Daoy (cell line): ENCODE measurements at places on chromosomes 2 and 18.

- no peak for DNase-seq
Measured at GRCh38 chr2:48109491-48110204, 203.3 kb upstream of the FBXO11 start.

- no peak for DNase-seq
Measured at GRCh38 chr2:86518481-86518880, 44.8 kb downstream of the CHMP3 start.

DNA sequence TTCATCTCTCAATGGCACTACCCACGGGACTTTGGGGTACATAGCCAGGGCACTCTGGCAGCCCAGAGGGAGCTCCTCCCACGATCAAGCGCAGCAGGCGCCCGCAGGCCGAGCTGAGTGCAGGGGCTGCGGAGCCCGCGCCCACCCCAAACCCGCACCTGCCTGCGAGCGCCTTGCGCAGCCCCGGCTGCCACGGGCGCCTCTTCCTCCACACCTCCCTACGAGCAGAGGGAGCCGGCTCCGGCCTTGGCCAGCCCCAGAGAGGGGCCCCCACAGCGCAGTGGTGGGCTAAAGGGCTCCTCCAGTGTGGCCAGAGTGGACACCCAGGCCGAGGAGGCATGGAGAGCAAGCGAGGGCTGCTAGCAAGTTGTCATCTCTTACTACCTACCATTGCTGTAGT, 165.2 kb downstream of the UBE2E3 start:
- DNase-seq = no peak

- DNase-seq = no peak
Measured at GRCh38 chr2:213644926-213645325, 360.7 kb downstream of the SPAG16 start.

DNA sequence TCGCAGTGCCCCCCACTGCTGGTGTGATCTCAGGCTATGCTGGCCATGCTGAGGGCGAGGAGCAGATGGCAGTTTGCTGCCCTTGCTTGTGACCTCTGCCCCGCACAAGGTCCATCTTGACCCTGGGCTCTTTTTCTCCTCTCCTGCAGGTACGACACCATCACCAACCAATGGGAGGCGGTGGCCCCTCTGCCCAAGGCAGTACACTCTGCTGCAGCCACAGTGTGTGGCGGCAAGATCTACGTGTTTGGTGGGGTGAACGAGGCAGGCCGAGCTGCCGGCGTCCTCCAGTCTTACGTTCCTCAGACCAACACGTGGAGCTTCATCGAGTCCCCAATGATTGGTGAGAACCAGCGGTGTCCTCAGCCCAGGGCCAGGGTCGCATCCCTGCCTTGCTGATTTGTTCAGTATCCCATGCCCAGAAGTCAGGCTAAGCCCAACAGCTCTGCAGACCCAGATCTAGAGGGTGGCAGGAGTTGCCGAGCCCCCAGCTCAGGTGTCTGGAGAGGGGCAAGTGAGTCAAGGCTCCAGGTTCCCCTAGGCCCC, 223.8 kb downstream of the ATAD2B start:
- DNase-seq = no peak

GRCh38 chr2:190974629-190975361, 39.2 kb downstream of the STAT1 start:
- no peak for DNase-seq

DNA sequence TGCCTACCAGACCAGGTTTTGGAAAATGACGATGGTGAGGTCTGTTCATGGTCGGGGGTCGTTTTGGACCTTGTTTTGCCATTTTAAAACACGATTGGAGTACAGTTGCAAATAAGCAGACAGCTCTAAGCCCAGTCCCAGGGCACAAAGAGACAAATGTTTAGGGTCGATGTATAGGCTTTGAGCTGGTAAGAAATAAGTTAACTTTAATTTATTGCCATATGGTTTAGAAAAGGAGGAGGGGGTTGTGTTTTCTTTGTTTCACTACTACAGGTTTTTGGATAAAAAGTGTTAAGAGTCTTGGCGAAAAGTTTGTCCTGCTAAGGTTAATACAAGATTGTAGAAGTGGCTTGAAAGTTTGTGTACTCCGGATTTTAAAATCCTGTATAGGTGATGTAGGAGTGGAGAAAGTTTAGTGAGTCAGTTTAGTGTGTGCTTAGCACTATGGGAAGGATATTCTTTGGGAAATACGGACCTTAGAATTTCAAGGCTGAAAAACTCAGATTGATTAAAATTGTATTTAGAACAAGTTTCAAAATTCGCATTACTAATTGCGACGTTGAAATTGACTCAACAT, 1.3 kb downstream of the KCMF1 start:
- no peak for DNase-seq

DNA sequence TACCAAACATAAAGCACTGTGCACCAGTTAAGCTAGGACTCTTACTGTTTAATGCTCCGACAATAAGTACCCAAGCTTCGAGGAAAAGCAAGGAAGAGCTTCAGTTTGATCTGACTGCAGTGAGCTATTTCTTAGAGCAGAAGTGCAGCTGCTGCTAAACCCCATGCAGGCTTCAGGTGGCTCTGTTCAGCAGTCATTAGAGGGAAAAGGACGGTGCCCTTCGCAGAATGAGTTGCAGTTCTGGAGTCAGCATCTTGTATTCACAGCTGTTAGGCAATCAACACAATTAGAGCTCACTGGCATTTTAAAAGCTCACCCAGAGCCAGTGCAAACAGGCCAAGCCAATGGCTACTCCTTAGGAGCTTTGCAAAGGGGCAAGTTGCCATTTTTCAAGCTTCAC, 1.5 kb upstream of the CERKL start:
- no peak for DNase-seq

- no peak for DNase-seq
Measured at GRCh38 chr18:2959341-2959740, 53.6 kb downstream of the LPIN2 start.

GRCh38 chr18:49137093-49137492, 186.3 kb upstream of the SMAD7 start:
- no peak for DNase-seq

GRCh38 chr2:215466097-215466909, 30.4 kb upstream of the FN1 start:
- no peak for DNase-seq

DNA sequence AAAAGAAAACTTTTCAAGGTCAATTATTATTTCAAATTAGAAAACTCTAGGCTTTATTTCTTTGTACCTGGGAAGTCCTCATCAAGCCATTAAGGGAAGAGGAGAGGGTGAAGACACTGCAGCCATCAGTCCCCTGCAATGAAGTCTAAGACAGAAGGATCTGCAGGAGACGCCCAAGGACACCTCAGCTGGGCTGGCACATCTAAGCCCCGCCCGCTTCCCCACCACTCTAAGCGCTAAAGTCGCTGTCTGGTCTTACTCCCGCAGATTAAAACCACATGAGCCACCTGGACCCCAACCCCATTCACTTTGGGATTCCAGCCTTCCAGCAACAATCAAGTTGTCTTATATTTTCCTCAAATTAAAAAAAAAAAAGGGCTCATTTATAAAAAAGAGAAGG, 104.4 kb downstream of the AFF3 start:
- no peak for DNase-seq

DNA sequence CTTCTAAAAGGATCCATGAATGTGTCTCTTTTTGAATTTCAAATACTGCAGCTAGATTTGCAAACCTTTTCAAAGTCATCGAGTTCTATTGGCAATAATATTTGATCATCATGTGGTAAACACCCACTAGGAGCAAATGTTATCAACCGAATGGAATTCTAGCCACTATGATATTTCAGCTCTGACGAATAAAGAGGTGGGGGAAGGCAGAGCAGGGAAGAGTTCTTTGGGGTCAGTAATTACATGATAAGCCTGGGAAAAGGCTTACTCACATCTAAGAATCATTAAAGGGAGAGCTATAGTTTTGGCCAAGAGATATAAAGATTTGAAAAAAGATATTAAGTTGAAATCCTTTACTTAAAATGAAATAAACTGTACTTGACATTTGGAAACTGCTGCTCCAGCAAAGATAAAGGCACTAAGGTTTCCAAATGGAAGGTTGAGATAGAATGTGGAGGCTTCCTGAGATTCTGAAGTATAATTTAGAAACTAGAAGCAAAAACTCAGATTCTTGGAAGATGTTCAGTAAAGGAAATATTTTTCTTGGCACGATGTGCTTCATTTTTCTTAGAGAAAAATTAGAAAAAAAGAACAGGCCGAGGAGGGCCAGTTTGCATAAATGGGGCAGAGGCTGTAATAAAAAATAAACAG, 104.7 kb upstream of the ARHGAP28 start:
- peak; percentile 47 for DNase-seq

DNA sequence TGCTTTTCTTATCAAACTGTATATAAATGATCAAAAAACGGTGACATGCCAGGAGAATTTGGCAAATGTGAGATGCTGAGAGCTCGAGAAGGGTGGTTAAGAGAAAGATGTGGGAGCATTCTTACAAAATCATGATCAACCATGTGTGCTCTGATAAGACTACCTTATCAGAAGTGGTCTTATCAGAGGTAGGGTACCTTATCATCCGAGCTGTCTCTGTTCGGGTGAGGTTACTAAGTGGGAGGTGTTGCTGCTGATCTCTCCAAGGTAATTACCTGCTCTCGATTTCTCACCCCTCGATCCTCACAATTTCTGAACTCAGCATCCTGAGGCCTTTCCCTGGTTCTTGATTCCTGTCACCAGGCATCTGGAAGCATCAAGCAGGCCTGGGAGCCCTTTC, 813.0 kb upstream of the ID2 start:
- DNase-seq = no peak

DNA sequence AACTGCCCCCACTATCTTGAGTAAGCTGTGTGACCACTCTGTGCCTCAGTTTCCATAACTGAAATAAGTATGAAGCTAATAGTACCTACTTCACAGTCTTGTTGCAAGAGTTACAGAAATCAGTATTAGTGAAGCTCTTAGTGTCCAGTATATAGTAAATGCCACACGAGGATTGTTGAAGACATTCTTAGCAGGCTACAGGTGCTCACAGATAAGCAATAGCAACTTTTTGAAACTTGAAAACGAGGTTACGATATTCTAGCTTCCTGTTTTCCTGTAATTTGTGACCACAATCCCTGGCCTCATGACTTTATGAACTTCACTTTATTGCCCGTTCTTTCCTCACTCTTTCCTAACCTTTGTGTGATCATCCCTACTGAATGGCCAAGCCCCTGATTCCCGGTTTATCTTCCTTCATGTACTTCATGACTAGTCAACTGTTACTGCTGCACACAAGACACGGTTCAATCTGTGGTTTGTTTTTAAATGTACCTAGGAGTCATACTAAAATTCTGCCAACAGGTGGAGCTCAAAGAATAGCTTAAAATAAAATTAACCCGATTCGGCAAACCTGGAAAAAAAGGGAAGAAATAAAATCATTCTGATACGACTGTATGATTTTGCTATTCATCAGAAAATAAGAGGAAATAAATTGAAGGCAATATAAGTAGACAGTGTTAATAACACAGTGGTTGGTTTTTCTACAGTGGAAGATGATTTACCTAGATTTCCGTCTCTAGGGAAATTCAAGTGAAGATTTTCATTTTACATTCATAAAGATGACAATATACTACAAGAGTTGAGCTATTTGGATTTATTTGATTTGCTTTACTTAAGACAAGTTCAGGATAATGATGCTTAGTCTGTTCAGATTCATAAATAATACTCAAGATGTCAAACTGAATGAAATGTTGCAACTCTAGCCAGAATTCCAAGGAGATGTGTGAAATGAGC, 38.1 kb upstream of the STAT1 start:
- DNase-seq = peak; percentile 41

DNA sequence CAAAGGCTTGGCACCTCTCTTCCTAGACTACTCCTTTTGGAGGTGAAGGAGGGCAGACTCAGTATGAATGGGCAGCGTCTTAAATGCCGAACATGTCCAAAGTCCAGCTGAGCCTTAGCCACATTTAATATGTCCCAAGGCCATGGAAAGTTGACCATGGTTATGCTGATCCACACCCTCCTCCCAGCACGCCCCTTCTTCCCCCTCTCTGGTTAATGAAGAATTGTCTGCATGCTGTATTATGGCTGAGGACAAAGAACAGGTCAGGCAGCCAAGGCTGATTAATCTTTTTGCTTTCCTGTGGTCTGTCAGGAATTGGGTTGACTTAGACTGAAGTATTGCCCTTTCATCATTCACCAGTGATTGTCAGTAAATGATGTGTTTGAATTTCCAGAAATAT, 5.8 kb upstream of the MYOM1 start:
- DNase-seq = no peak

DNA sequence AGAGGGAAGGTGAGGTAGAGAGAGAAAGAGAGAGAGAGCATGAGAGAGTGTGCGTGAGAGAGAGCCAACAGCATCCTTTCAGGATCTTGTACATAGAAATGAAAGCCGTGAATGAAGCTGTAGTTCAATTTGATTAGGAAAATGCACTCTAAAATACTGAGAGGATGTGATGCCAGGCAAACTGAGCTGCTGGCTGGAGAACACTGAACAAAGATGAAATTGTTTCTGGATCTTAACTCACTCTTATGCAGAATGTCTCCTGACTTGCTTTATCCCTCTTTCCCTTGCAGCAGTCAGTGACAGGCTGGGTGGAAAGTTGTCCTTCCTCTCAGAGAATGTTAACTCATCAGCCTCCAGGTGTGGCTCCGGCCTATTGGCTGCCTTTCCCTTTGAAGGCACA, 10.7 kb downstream of the LYPD1 start:
- DNase-seq = no peak

- DNase-seq = peak; percentile 72
Measured at GRCh38 chr2:169038338-169038757, 7.2 kb upstream of the ABCB11 start.

DNA sequence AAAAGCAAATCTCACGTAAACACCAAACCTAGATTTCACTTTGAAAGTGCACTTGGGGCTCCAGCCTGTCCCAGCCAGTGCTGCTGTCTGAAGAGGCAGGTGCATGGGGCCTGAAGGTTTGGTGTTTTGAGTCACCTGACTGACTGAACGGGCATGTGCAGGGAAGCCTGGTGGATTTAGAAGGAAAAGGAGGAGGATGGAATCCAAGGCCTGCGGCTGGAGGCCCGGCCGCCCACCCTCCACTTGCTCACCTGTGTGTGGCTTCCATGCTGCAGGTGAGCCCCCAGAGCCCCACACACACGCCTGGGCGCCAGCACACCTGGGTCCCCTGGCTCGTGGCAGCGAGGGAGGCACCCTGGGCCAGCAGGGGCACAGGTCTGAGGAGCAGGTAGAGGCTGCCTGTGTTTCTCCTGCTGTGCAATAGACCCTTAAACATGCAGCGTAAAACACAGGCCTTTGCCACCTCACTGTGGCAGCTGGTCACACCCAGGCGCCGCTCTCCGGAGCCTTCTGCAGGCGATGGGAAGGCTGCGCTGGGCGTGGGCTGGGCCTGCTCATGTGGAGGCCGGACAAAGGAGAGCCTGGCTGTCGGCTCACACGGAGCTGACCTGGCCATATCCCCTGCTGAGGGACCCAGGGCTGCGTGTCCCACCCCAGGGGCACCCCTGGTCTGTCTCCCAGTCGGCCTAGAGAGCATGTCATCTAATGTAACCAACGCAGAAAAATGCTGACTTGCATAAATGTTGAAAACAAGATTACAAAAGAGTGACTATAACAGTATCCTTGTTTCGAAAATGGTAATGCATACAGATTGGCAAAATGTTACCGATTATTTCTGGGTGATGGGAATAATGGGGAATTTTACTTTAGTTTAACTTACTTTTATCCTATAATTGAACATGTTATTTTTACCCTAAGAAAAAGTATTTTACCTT, 71.3 kb downstream of the TMEM18 start:
- no peak for DNase-seq

GRCh38 chr2:38873763-38874162, 2.0 kb downstream of the DHX57 start:
- no peak for DNase-seq
